Activated CD8-positive, alpha-beta memory T cell treated with anti-CD3 and anti-CD28 coated beads for 24 hours (primary cell): ENCODE measurements at places on chromosomes 11 and 22.

- no peak for DNase-seq
These were observed 184.4 kb upstream of the TMEM45B start for GRCh38 chr11:129631201-129631600.

- no peak for DNase-seq
These were observed 25.6 kb downstream of the FADS2 start for GRCh38 chr11:61853698-61854169.

DNA sequence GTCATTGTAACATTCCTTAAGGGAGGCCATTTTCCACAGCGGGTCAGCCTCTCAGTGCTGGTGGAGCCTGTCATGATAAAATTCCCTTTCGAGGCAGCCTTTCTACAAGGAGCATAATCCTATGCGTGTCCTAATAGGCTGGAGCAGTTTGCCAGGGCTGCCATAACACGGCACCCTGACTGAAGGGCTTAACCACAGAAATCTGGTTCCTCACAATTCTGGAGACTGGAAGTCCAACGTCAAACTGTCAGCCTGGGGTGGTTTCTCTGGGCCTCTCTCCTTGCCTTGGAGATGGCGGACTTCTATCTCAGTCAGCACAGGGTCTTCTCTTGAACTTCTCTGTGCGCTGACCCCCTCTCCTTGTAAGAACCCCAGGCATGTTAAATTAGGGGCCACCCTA is 1.4 kb upstream of the RGL4 start:
- DNase-seq = no peak

GRCh38 chr11:102177974-102178631 is 67.9 kb downstream of the YAP1 start:
- DNase-seq = no peak

DNA sequence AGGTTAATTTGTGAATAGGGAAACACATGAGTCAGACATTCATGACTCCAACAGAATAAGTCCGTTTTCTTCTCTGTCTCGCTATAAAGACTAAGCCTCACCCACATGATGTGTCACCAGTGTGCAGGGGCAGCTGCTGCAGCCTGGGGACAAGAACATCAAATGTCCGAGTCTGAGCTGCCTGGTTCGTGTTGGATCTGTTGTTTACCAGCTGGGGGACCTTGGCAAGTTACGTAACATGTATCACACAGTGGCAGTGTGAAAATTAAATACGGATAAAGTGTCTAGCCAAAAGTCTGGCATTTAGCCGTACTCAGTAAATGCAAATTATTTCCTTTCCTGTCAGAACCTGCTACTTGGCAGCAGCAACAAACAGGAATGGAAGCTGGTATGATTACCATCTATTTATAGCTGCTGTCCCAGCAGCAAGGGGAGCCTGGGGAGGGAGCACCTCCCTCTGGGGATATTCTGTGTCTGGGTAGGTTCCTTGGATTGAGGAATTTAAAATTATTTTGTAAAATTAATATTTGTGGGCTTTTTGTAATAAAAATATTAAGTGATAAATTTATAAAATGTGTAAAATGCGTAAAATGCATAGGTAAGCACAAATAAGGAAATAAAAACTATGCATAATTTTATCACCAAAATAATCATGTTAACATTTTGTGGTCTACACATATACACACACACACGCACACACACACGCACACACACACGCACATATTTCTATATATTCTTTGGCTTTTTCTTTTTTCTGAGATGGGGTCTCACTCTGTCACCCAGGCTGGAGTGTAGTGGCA is 1.3 kb upstream of the CLDN25 start:
- no peak for DNase-seq

DNA sequence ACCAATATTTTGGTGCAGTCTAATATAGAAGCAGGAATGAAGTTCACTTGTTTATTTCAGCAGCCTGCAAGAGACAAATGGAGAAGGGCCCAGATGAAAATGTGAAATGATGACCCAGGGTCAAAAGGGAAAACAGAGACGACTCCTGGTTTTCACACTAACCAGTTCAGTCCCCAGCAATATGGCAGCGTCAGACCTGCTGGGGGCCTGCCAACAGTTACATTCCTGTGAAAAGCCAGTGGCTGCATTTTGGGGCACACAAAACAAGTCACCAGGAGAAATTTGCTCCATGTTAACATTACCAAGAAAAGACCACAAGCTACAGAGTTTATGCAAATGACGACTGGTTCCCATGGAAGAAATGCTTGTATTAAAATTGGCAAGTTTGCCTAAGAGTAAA is 80.2 kb downstream of the CCDC34 start:
- DNase-seq = no peak
